ENCODE measurements at places on chromosomes 5 and 9.
A peak's percentile ranks its signal among the peaks of the same experiment; 100 is the strongest.

GRCh38 chr9:113580954-113581311 lies 117.4 kb downstream of the RGS3 start:
- DNase-seq, result no peak

DNA sequence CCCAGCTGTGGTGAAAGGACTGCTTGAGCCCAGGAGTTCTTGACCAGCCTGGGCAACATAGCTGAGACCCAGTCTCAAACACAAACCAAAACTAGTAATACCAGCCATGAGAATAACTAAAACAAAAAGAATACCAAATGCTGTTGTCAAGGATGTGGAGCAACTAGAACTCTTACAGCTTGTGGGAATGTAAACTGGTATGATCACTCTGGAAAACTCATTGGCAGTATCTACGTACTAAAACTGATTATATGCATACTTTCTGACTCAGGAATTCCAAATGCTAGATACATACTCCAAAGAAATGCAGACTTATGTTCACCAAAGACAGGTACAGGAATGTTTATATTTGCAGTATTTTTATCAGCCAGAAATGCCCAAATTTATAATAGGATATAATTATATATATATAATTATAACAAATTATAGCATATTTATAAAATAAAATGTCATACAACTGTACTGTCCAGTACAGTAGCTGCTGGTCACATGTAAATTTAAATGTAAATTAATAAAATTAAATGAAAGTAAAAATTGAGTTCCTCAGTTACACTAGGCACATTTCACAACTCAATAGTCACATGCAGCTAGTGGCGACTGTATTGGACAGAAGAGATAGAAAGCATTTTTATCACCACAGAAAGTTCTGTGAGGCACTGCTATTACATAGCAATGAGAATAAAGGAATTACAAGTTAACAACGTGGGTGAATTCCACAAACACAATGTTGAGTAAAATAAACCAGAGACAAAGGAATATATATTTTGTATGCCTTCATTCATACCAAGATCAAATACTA lies 118.5 kb downstream of the GNAQ start:
- DNase-seq, result peak; percentile 61

DNA sequence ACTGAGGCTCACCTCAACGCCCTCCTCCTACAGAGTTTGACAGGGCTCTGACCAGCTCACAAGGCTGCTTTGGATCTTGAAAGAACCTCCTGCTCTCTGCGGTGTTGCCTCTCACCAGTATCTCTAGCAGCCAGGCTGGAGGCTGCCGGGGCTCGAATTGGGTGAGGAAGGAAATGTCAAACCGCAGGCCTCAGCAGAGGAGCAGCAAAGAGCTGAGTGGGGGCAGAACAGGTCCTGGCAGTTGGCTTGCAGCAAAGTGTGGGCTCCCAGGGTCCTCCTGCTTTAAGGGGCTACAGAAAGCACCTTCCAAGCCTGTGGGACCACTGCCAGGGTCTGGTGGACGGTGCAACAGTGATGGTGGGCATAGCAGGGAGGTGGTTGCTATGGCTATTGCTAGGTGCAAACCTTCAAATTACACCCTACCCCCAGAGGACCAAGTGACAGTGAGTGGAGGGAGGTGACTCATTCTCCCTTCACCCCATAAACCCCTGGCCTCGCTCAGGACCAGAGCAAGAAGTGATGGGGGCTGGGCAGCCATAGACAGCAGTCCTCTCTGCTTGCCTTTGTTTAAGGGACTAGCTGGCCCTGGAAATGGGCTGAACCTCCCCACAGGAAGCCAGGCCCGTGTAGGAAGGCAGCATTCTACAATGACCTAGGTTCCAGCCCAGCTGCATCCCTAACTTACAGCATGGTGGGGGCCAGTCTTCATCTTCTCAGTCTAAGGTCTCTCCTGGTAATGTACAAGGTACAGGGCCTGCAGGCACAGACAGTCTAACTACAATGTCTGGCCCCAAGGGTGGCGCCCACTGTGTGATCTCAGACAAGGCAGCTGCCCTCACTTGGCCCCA lies 18.7 kb downstream of the LCP2 start:
- peak; percentile 97 for DNase-seq

DNA sequence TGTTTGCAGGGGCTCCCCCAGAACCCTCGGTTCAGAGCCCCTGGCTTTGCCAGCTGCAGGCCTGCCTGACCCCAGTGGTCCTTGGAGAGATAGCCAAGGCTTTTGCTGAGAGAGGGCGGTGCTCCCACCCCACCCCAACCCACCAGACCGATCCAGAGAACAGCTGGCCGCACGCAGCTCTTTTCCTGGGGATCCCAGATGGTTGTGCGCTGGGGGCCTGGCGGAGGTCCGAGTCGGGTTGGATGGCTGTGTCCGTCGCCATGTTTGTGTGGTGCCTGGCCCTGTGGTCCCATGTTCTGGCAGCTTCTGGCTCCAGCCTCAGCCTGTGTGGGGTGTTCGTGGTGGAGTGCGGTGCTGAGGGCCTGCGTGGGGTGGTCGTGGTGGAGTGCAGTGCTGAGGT lies 97.5 kb downstream of the RXRA start:
- no peak for DNase-seq

DNA sequence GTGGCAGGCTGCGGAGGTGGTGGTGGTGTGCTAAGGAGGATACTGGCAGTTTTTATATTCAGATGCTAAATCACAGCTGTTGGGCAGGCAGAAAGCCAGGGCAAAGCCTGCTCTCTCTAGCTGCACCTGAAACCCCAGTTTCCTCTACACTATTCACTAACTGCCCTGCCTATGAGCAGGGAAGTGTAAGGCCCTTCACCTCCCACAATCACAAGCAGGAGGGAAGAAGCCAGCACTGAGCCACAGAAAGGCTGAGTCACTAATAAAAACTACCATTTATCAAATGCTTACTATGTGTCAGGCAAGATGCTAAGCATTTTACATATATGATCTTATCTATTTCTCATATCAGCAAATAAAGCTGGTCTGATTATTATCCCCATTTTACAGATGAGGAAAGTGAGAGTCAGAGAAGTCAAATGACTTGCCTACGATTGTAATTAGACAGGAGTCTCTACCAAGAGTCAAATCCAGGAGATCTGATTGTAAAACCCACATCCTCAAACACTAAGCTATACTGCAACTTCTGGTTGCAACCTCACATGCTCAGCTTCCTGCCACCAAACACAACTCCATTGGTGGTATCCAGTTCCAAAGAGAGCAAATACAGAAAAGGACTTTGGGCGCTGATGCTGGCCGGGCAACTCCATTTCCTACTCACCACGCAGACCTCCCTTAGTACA lies 17.7 kb upstream of the IL6ST start:
- DNase-seq, result peak; percentile 26

DNA sequence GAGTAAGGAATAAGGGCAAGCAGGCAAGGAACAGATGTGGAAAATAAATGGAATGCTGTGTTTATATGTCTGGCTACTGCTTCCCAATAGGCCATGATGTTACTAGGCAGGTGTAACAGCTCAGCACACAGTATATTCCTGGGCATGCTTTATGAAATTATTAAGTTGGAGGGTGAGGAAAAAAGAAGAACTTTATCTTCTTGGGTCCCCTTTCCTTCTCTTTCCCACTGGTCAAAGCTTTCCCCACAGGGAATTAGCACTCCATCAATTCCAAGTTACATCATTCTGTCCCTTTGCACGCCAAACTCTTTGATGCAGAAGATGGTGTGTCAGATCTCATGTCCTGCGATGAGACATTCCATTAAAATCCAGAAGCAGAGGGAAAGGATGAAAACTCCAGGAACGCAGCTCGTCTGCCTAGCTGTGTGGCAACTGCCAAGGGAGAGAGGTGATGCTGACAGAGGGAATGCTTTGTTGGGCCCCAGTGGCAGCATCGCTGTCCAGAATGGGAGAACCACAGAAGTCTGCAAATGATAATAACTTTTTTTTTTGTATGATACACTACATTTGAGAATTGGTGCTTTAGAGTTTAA lies 447.3 kb upstream of the ARRDC3 start:
- no peak for DNase-seq

DNA sequence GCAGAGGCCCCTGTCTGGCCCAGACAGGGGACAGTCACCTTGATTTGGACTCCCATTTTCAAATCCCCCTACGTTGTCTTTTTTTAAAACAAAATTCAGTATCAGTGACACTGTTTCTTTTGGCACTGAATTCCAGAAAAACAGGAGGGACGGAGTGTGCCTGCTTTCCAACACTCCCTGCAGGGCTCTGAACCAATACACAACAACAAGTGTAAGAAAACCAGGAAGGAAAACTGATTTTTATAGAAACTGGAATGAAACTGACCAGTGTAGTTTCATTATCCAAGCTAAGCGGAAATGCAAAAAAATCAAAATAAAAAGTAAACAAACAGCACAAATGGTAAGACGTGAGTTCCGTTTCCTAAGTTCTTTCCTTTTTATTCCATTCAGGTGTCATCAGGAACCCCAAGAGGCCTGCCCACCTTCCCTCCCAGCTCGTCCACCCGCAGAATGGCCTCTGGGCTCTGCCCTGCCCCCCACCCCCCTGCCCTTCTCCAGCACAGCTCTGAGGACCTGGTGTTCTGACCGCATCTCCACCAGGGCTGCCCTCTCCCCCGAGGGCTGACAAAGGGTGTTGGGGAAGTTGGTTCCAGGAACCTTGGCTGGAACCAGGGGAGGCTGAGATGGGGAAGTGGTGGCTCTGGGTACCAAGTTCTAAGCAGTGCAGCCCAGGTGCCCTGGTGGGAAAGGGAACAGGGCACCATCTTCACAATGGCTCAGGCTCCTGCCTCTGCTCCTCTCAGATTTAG lies 73.6 kb downstream of the PSD2 start:
- DNase-seq, result no peak

DNA sequence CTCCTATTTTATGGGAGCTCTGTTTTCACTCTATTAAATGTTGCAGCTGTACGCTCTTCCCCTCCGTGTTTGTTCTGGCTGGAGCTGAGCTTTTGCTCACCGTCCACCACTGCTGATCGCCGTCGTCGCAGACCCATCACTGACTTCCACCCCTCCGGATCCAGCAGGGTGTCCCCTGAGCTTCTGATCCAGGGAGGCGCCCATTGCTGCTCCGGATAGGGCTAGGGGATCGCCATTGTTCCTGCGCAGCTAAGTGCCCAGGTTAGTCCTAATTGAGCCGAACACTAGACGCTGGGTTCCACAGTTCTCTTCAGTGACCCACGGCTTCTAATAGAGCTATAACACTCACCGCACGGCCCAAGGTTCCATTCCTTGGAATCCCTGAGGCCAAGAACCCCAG lies 96.2 kb upstream of the PRDM9 start:
- no peak for DNase-seq

GRCh38 chr9:7333719-7334118 lies 465.9 kb downstream of the DMAC1 start:
- peak; percentile 88 for DNase-seq

DNA sequence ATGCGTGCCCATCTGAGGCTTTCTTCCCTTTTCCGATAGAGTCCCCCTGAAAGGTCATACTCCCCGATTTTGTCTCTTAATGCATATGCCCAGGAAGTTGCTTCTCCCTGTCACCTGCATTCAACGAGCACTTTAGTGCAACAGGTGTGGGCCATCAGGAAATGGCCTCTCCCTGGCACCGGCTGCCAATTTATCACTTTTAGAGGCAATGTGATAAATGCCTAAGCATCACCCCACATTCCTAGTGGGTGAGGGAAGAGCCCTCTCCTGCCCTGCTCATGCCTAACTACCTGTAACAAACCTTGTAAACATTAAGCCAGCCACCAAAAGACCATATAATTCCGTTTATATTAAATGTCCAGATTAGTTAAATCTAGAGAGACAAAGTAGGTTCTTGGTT lies 1.1 kb upstream of the SNAPC3 start:
- DNase-seq, result no peak

GRCh38 chr5:133841831-133842750 lies 126.3 kb downstream of the C5orf15 start:
- DNase-seq, result no peak

- DNase-seq, result no peak
Observed at GRCh38 chr9:81861644-81862043, 66.6 kb upstream of the SPATA31D4 start.

GRCh38 chr9:131697908-131698617 lies 41.8 kb downstream of the RAPGEF1 start:
- peak; percentile 80 for DNase-seq

DNA sequence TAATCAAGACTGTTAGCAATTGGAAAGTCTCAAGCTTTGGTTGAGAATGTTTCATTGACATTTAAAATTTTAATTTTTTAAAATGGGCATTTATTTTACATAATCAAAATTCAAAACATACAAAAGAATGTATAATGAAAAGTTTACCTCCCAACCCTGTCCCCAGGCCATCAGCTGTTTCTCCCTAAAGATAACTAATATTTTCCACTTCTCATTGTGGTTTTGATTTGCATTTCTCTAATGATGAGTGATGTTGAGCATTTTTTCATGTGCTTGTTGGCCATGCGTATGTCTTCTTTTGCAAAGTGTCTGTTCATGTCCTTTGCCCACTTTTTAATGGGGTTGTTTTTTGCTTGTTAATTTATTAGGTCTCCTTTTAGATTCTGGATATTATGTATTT lies 11.4 kb upstream of the MACIR start:
- DNase-seq, result no peak

DNA sequence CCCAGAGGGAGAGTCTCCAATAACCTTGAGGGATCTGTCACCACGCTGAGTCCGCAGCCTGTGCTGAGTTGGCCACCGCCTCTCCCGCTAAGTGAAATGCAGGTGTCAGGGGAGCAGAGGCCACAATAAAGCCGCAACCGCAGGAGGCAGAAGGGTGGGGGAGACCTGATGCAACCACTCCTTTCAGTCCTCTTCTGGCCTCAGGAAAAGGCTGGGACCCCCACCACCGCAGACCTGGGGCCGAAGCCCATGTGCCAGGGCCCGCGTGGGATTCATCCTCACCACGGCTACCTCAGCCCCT lies 576 bp downstream of the MAP1B start:
- DNase-seq, result no peak
